ENCODE measurements at places on chromosomes 7 and 10.

DNA sequence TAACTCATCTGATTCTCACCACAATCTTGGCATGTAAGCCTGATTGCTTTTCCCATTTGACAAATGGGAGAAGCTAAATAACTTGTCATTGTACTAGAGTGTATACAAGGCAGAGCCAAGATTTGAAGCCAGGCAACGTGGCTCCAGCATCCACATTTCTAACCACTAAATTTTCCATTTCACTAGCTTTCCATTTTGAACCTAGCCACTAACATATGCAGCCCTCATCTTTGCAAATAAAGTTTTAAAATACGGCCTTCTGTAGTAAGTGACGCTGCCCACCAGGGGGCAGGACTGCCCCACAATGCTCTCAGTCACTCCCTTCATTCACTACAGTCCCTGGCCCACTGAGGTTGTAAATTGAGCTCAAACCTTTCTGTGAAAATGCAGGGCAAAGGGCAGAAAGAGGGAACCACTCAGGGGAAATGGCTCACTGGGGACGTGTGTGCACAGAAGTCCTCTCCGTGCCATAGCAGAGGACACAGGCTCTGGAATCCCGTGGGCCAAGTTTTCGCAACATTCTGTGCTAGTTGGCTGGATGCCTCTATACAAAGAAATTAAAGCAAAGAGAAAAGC lies 315.7 kb downstream of the TNS3 start:
- H3K36me3 ChIP-seq = no peaks in the 10 kb centered on the region
- no peak overlapping the region for H3K4me3 ChIP-seq
- no peaks in the 10 kb centered on the region for H3K27me3 ChIP-seq
- no peaks in the 10 kb centered on the region for H3K4me1 ChIP-seq
- H3K27ac ChIP-seq = peak overlapping the region; percentile 88

DNA sequence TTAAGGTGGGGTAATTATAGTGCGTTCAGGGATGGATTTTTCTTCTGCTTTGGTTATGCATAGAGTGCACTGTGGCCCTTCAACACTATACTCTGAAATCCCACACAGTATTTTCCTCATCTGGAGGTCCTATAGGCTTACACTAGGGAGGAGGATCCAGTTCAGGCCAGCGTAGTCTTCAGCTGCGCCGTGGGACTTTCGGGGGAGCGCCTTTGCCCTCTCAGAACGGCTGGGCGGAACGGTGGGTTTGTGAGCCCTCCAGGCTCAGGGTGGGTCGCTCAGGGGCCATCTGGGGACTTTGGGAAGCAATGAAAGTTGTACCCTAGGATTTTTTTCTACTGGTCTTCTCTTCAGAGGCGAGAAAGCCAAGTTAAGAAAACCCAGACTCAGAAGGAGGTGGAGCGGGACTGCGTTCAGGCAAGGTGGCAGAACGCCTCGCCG lies 652 bp upstream of the VPS26A start:
- no peaks in the 10 kb centered on the region for H3K36me3 ChIP-seq
- H3K27ac ChIP-seq = peak overlapping the region; percentile 97
- no peak for DNase-seq
- peak overlapping the region; percentile 98 for H3K4me3 ChIP-seq

- H3K36me3 ChIP-seq = no peaks in the 10 kb centered on the region
- no peak overlapping the region for H3K4me3 ChIP-seq
Observed at GRCh38 chr7:36348256-36348655, 41.4 kb upstream of the ANLN start.

- no peak overlapping the region for H3K4me3 ChIP-seq
- H3K27me3 ChIP-seq = no peaks in the 10 kb centered on the region
- no peak for DNase-seq
- peaks cover 5% of the 10 kb centered on the region for H3K4me1 ChIP-seq
Observed at GRCh38 chr7:87926581-87927461, 7.2 kb upstream of the ADAM22 start.

DNA sequence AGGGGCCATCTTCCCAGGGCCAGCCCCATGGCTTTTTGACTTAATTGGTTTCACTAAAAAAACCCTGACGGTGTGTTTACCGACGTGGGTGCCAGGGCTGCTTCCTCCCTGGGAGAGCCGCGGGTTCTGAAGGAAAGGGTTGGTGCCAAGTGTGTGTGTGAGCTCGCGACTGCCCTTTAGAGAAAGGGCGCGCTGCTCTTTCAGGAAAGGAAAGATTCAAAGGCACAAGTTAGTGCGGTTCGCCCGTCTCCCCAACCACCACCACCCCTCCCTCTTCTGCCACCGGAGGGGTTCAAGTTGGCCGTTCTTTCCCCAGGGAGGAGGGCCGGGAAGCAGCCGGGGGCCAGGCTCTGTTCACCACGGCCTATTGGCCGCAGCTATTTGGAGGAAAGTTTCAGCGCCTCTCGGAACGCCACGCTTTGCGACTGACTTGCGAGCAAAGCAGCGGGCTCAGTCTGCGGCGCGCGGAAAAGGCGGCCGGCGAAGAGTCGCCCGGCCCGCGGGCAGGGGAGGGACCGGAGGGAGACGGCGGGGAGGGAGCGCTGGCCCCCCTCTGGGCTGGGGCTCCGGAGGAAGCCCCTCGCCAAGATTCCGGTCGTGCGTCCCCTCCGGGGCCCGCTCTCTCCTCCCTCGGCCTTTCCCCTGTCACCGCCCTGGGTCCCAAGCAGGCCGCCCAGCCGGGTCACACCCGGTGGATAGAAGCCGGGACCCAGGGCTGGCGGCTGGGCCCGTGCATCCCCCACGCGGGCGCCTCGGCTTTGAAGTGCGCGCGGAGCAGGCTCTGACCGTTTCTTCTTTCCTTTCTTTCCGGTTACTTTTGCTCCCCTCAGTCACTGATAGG lies 165.9 kb upstream of the PPP1R3A start:
- H3K27ac ChIP-seq = peak overlapping the region; percentile 68
- peak; percentile 60 for DNase-seq
- no peaks in the 10 kb centered on the region for H3K36me3 ChIP-seq
- no peaks in the 10 kb centered on the region for H3K4me1 ChIP-seq

GRCh38 chr7:158602905-158603772 lies 15.5 kb upstream of the PTPRN2 start:
- H3K4me3 ChIP-seq = no peak overlapping the region
- no peaks in the 10 kb centered on the region for H3K4me1 ChIP-seq
- no peak for DNase-seq
- no peak overlapping the region for H3K27ac ChIP-seq
- no peaks in the 10 kb centered on the region for H3K27me3 ChIP-seq
- H3K36me3 ChIP-seq = no peaks in the 10 kb centered on the region

GRCh38 chr10:115092258-115092554 lies 959 bp upstream of the ATRNL1 start:
- H3K27me3 ChIP-seq = no peaks in the 10 kb centered on the region
- H3K4me3 ChIP-seq = peak overlapping the region; percentile 67
- H3K27ac ChIP-seq = no peak overlapping the region
- DNase-seq = no peak
- no peaks in the 10 kb centered on the region for H3K36me3 ChIP-seq

GRCh38 chr10:49286686-49287085 lies 12.3 kb upstream of the C10orf71 start:
- H3K4me3 ChIP-seq = no peak overlapping the region
- H3K36me3 ChIP-seq = no peaks in the 10 kb centered on the region
- DNase-seq = no peak
- H3K27ac ChIP-seq = no peak overlapping the region
- H3K27me3 ChIP-seq = no peaks in the 10 kb centered on the region
- no peaks in the 10 kb centered on the region for H3K4me1 ChIP-seq

DNA sequence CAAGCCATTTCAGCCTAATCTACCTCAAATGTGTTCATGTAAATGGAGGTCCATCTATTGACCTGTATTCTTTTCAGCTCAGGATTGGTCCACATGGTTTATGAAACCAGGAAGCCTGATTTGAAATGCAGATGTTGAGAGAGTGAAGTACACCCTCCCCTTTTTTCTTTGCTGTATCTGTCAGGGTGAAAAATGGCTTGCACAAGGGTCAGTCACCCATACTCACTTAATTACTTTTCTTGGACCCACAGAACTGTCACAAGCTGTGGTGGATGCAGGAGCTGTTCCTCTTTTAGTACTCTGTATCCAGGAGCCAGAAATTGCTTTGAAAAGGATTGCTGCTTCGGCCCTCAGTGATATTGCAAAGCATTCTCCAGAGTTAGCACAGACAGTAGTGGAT lies 41.2 kb downstream of the SPAG6 start:
- no peaks in the 10 kb centered on the region for H3K27me3 ChIP-seq
- H3K4me1 ChIP-seq = no peaks in the 10 kb centered on the region
- no peak overlapping the region for H3K4me3 ChIP-seq
- no peak overlapping the region for H3K27ac ChIP-seq
- DNase-seq = no peak

GRCh38 chr7:16558761-16559302 lies 32.2 kb downstream of the LRRC72 start:
- no peaks in the 10 kb centered on the region for H3K36me3 ChIP-seq
- DNase-seq = no peak
- H3K4me3 ChIP-seq = no peak overlapping the region
- H3K27ac ChIP-seq = no peak overlapping the region
- H3K4me1 ChIP-seq = no peaks in the 10 kb centered on the region

DNA sequence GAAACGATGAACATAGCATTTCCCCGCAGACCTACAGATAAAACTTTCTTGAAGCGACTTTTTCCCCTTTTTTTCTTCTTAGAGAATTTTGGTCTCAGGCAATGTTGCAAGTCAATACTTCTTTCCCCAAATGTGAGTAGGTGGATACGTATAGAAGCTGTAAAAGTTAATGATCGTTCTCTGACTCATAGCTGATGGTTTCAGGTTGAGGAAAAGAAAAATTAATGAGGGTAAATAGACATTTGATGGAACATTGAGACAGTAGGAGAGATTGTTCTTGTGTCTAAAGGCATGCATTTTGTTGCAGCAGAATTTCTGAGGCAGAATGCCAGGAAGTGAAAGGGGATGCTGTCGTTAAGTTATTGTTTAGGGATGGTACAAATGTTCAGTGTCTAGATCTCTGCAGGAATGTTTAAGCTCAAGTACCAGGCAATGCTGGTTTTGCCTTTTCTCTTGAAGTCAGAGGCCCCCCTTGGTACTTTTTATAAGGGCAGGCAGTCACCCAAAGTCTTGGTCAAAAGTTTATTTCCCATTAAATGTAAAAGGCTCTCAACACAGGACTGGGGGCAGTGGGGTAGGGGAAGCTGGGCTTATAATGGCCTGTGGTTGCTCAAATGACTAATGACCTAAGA lies 9.3 kb downstream of the TCF7L2 start:
- no peaks in the 10 kb centered on the region for H3K27me3 ChIP-seq
- no peak overlapping the region for H3K27ac ChIP-seq
- H3K4me3 ChIP-seq = no peak overlapping the region
- no peak for DNase-seq
- no peaks in the 10 kb centered on the region for H3K36me3 ChIP-seq

DNA sequence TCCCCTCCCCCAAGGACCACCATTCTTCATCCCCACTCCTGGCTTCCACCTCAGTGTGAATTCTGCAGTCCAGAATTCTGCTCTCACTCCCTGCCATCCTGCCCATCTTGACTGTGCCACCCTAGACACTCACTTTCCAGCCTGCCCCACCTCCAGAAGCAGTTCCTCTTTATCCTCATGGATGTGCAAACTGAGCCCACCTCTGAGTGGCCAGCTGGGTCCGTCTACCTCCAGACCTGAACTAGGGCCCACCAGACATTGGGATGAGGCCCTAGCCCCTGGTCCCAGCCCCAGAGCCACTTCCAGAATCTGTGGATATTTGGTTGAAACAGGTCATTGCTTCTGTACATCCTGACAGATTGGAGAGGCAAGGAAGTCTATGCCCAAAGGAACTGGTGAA lies 58.5 kb downstream of the GRID1 start:
- no peak for DNase-seq
- no peak overlapping the region for H3K27ac ChIP-seq
- H3K27me3 ChIP-seq = no peaks in the 10 kb centered on the region
- no peaks in the 10 kb centered on the region for H3K4me1 ChIP-seq
- no peak overlapping the region for H3K4me3 ChIP-seq

GRCh38 chr10:108631332-108631731 lies 1292.0 kb downstream of the XPNPEP1 start:
- no peak overlapping the region for H3K4me3 ChIP-seq
- H3K36me3 ChIP-seq = no peaks in the 10 kb centered on the region
- peak; percentile 53 for DNase-seq
- no peaks in the 10 kb centered on the region for H3K27me3 ChIP-seq
- H3K4me1 ChIP-seq = no peaks in the 10 kb centered on the region
- H3K27ac ChIP-seq = no peak overlapping the region

- H3K27ac ChIP-seq = no peak overlapping the region
- no peak for DNase-seq
- H3K36me3 ChIP-seq = no peaks in the 10 kb centered on the region
- H3K4me1 ChIP-seq = no peaks in the 10 kb centered on the region
- no peak overlapping the region for H3K4me3 ChIP-seq
Observed at GRCh38 chr10:28800144-28800543, 122.8 kb downstream of the BAMBI start.

DNA sequence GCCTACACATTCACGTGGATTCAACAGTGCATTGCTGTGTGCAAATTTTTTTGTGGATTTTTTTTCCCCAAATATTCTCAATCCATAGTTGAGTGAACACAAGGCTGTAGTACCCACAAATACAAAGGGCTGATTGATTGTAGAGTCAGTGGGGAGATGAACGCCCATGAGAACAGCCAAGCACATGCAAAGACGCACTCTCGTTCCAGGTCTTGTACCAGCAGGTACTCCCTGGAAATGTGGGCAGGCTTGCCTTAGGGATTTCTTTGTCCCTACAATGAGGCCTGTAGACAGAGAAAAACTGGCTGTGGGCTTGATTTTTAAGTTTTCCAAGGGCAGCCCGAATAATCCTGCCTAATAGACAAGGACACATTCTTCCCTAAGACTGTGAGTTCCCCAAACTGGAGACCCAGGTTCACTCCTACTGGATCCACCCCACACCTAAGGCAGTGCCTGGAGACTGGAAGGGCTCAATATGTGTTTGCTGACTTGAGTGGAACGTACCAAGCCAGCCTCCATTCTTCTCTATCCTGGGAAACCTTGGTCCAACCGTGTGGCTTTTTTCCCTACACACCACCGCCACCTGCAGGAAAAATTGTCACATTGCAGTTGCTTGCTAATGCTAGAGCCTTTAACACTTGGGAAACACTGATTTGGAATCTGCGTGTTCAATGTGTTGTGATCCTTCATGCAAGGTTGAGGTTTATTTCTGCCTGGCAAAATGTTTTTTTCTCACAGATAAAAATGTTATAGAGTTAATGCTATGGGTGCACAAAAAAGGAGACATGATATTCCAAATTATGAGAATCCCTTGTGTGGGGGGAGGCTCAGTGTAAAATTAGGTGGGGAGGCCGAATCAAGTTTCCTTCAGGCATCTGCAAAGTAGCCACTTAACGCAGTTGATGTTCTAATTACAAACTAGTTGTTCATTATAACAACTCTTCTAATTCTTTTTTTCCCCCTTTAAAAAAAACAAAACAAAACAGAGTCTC lies 49.3 kb downstream of the PPP1R17 start:
- H3K36me3 ChIP-seq = no peaks in the 10 kb centered on the region
- H3K4me3 ChIP-seq = no peak overlapping the region
- no peaks in the 10 kb centered on the region for H3K27me3 ChIP-seq
- H3K27ac ChIP-seq = no peak overlapping the region
- H3K4me1 ChIP-seq = no peaks in the 10 kb centered on the region

DNA sequence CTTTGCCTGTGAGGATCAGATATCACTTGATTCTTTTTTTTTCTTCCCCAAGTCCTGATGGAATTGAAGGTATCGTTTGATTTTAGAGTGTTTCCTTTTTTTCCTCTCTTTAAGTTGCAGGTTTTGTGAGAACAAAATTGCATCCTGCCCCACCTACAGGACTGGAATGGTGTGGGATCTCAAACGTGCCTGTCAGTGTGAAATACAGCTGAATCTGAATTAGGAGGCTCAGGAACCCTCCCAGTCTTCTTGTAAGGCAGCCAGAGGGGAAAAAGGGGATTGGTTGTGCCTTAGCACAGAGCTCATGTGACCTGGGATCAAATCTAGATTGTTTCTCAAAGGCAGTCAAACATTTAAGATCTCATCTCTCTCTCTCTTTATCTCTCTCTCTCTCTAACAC lies 32.7 kb upstream of the KLHL7 start:
- no peak overlapping the region for H3K27ac ChIP-seq
- H3K4me1 ChIP-seq = no peaks in the 10 kb centered on the region
- H3K27me3 ChIP-seq = no peaks in the 10 kb centered on the region
- no peak for DNase-seq
- H3K36me3 ChIP-seq = no peaks in the 10 kb centered on the region
